GM20000 (cell line): ENCODE measurements at places on chromosomes 7 and 10.

DNA sequence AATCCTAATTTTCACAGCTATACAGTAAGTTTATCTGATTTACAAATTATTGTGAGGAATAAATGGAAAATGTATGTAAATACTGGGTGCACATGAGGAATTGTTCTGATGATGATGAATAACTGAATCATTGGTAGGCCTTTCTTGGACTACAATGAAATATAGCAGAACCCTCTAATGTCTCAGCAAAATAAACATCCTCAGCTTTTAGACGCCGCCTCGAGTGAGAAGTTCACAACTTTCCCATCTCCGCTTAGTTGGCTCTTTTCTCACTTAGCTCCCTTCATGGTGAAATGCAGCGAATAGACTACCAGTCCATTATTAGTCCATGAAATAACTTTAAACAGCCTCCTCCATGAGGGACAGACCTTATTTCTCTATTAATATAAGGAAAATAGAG is 182.3 kb downstream of the BICC1 start:
- no peak for DNase-seq

GRCh38 chr10:60604342-60604741 is 173.9 kb upstream of the CDK1 start:
- DNase-seq: no peak

DNA sequence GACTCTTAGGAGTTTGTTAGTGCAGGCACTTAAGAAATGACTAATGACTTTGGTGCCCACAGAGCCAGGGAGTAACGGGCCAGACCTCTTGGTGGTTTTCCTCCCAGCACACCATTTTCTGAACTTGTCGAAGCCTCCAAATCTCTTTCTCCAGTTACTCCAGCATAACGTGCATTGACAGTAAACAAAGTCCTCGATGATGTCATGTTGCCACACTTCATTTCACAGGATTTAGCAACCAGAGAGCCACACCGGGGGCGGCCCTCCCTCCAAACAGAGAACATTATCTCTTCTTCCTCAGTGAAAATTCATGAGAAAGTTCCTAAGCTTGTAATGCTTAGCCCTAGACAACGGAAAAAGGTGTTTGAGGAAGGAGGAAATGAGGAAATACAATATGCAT is 4.0 kb upstream of the SVOPL start:
- no peak for DNase-seq

- DNase-seq: no peak
Observed at GRCh38 chr10:34719746-34720145, 95.3 kb downstream of the PARD3 start.

DNA sequence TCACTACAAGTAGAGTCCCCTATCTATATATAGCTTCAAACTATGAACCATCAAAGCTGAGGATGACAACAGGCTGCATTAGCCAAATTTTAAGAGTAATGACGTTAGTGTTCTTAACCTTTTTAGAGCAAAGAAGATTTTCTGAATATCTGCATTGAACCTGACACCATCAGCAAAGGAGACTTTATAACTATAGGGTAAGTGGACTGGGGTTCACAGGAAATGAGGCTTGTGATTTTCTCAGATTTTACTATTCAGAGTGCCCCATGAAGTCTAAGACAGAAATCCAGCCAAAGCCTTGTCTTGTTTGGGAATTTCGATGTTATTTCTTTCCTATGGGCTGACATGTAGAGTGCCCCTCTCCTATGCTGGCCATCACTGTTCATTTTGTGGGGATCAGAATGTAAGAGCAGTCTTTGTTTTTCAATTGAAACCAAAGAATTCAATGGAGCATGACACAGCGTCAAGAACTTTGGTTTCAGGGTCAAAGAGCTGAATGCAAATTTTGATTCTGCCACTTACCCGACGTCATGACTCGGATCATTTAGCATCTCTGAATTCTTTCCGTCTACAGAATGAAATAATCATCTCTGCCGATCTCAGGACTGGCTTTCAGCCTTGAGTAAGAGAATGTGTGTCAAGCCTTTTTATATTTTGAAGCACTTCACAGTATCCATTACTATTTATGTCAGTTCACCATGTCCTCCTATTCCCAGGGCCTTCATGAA is 52.7 kb downstream of the DENND11 start:
- peak; percentile 27 for DNase-seq

- DNase-seq: no peak
Observed at GRCh38 chr7:151968357-151968756, 12.1 kb downstream of the GALNTL5 start.

- DNase-seq: peak; percentile 86
Observed at GRCh38 chr10:112375721-112376395, 1.9 kb downstream of the ACSL5 start.

GRCh38 chr10:45444976-45445898 is 71.2 kb downstream of the ALOX5 start:
- DNase-seq: peak; percentile 8

DNA sequence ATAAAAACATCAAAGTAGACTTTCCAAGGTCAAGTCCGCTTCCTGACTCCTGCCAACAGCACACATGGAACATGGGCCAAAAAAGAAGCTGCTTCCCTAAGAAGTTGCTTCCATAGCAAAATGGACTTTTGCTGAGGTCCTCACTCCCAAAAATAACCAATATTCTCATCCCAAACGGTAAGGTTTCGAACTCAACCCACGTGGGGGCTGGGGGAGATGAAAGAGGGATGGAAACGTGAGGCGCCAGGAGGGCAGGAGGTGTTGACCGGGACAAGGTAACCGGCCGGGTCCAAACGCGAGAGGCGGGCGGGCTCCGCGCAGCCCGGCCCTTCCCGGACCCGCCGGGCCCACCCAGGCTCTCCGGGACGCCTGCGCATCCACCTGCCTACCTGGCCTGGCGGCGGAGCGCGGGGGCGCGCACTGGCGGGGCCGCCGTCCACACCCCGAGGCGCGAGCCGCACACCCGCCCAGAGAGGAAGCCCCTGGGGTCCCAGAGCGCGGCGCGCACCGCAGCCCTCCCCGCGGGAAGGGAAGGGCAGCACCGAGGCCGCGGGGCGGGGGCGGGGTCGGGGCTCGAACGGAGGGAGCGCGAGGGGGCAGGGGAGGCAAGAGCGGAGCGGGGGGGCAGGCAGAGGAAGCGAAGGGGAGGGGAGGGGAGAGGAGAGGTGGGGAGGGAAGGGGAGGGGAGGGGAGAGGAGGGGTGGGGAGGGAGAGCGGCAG is 742 bp downstream of the LMBR1 start:
- DNase-seq: peak; percentile 80

GRCh38 chr10:43076876-43077420 is at the start of gene RET:
Gene RET (plus strand): TSS chr10:43077069. CDS start chr10:43077259, 190 bp downstream.
- peak; percentile 61 for DNase-seq

DNA sequence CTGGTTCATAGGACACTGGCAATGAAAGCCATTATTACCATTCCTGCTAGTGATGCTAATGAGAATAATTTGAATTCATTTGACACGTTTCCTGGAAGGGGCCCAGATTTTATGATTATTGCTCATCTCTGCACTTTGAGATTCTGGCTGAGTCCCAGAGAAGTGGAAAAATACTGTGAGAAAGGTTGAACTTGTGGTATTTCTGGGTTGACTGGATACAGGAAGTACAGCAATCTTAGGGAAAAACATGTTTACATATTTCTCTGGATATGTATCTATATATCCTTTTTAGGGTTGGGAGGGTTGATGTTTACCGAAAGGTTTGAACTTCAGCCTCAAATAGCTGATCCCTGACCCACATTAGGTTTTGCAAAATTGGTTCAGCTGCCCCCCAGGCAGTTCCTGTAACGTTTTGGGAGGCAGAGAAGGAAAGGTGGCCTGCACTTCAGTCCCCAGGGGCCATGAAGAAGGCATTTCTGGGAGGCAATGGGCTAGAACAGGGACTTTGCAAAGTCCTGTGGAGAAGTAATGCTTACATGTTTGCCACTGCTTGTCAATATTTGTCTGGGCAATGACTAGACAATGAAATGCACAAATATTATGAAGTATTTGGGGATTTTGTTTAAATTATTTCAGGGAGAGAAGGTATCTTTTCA is 253.7 kb upstream of the PITRM1 start:
- DNase-seq: no peak

- DNase-seq: peak; percentile 85
Observed at GRCh38 chr7:774161-775109, 47.4 kb upstream of the PRKAR1B start.

- no peak for DNase-seq
Observed at GRCh38 chr10:5748394-5748803, 63.8 kb downstream of the TASOR2 start.

GRCh38 chr7:16084370-16084769 is 337.0 kb downstream of the CRPPA start:
- DNase-seq: no peak

GRCh38 chr7:70574314-70574834 is 557.6 kb upstream of the GALNT17 start:
- DNase-seq: no peak

GRCh38 chr7:36084485-36085091 is 68.5 kb upstream of the EEPD1 start:
- DNase-seq: no peak

- DNase-seq: no peak
Observed at GRCh38 chr7:128162666-128163065, 78.4 kb upstream of the LEP start.

DNA sequence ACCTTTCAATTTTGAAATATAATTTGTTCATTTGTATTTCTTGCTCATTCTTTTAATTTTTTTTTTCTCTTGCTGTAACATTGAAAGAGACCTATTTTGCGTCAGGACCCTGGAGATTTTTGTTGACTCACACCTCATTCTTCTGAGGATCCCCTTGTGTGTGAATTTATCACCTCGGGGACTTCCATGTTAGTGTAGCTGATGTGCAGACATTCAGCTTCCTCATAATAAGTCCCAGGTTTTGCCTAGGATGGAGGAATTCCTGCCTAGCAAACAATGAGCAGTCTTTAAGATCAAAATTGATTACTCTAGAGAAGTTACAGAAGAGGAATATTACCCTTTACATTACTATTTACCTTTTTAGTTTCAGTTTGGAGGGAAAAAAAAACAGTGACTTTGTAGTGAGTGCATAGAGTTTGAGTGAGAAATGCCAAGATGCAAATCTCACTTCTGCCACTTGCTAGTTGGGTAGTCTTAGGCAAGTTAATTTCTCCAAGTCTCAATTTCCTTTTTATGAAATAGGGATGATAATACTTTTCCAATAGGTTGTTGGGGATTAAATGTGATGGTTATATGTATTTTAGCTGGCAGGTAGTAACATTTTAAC is 14.3 kb downstream of the TES start:
- DNase-seq: no peak

- no peak for DNase-seq
Observed at GRCh38 chr7:25926891-25927625, 224.9 kb upstream of the NFE2L3 start.

GRCh38 chr10:78516236-78516635 is 482.6 kb downstream of the RPS24 start:
- no peak for DNase-seq

DNA sequence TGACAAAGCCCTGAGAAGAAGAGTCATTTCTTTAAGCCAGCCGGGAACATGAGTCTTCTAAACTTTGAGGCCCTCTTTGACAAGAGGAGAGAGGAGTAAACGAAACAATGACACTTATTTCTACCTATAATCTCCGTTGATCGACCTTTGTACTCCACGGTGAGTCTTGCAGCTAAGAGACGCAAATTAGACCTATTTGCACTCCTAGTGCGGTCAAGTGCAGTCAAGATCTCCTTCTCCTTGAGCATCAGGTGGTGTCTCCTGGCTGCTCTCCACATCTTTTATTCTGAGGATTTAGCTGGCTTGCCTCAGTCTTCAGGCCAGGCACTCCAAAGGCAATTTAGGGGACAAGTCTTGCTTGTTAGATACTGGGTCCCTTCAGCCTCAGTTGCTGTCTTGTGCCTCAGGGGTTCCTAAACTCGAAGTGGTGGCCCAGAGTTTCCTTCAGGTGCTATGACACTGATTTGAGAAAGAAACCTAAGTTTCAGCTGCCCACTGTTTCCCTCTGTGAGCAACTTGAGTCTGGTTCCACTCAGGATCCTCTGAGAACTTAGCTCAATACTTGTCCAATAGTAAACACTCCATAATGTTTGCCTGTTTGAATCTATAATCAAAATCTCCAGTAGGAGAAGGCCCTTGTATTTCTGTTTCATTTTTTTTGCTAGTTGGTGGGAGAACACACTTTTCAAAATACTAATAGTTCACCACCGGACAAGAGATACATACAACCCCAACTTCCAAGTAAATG is 312.9 kb downstream of the RNLS start:
- DNase-seq: no peak

GRCh38 chr10:5528989-5529701 is 4.4 kb downstream of the CALML3 start:
- no peak for DNase-seq

DNA sequence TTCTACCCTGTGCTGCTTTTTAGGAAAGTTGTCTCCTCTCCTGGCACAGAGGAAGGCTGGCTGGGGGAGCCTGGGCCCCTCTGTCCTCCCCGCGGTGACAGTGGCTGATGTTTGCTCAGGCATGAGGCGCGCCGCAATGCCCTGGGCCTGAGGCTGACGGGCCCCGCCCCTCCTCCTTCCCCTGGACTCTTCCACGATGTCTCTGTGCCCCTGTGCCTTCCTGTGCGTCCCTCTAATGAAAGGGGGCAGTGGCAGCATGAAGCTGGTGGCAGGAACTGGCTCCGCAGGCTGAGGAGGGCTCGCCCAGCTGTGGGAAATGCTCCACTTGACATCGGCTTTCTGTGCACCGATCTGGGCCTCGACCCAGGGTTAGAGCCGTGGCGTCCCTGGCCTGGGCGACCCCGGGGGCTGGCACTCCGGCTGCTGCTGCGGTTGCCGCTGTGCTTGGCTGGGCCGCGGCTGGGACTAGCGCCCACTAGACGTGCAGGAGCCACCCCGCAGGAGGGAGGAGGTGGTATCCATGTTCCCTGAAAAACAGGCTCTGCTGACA is 67.9 kb downstream of the ZNF680 start:
- no peak for DNase-seq

DNA sequence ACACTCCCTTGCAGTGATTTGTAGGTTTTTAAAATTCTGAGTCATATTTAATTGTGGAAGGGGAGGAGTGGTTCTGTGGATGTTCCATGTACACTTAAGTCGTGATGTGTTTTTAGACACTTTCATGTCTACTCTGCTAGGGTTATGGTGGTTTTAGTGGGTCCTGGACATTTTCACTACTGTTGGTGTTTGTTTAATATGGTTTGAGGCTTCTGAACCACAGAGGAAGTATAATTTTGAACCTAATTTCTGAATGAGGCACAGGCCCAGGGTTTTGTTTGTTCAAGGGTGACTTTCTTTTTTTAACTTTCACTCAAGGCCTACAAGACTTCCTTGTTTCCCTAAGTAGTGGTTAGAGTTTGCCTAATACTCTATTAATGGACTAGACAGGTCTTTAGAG is 13.3 kb downstream of the SLC26A5 start:
- DNase-seq: no peak
